ENCODE measurements at places on chromosomes 12 and 14.

DNA sequence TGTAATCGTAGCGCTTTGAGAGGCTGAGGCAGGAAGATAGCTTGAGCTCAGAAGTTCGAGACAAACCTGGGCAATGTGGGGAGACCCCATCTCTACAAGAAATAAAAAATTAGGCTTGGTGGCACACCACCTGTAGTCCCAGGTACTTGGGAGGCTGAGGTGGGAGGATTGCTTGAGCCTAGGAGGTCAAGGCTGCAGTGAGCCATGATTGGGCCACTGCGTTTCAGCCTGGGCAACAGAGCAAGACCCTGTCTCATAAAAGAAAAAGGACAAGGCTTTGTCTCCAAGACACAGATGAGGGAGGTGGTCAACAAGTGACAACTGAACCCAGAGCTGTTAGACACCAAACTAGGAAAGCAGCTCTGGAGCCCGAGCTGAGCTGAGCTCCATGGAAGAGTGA lies 14.5 kb upstream of the TAMALIN start:
- DNase-seq = no peak

- no peak for DNase-seq
Measured at GRCh38 chr12:109336593-109336992, 11.1 kb upstream of the MYO1H start.

GRCh38 chr14:76591266-76591665 lies 170.0 kb upstream of the VASH1 start:
- DNase-seq = no peak

GRCh38 chr12:53352331-53353256 lies 16.4 kb upstream of the SP7 start:
- peak; percentile 48 for DNase-seq

DNA sequence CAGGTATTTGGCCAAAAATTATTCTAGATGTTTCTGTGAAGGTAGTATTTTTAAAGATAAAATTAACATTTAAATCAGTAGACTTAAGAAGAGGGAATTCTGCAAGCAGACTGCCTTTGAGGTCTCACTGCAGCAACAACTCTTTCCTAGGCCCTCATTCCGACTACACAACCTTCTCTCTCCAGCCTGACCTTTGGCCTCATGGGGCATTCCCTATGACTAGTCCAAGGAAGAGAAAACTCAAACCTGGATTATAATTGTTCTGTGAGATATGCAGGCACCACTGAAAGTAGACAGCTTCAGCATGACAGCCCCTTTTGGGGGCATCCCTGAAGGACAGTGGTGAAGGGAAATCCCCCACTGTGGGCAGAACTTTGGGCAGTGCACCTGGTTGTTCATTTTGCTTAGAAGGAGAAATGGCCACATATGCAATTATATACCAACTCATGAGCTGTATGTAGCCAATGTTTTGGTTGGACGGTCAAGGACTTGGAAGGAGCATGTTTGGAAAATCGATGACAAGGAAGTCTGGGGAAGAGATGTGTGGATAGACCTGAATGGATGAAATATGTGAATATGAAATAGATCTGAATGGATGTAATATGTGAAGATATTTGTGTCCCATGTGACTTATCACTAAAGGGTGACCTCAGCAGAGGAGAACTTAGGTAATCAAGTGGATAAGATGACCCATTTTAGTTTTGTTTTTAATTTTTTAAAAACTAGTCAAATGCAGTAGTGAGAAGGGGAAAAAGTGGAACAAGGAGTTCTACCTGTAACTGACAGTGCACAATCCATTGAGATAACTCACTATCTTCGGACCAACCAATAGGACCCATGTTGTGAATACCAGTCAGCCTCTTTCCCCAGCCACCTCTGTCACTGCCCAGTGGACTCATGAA lies 233.3 kb upstream of the FOXN3 start:
- no peak for DNase-seq

All from stimulated activated CD8-positive, alpha-beta memory T cell treated with anti-CD3 and anti-CD28 coated beads, Interleukin-15, amount 100 ng/mL, for 4 hours (primary cell).